Testis (tissue), 5 donors: ENCODE measurements at places on chromosomes 6 and 20. TPM values are rescaled to one million over a fixed set of nuclear protein-coding genes. Genes with fewer than 3 reads are reported as not detected.

The PPP1R16B gene
- 1.2 TPM for total RNA-seq

The NMBR gene
- 2.2 TPM for total RNA-seq

The HLA-DQA2 gene
- not detected for total RNA-seq

The PNPLA1 gene
- 2.4 TPM for total RNA-seq

The MACROD2 gene
- total RNA-seq, result 20.6 TPM

DNA sequence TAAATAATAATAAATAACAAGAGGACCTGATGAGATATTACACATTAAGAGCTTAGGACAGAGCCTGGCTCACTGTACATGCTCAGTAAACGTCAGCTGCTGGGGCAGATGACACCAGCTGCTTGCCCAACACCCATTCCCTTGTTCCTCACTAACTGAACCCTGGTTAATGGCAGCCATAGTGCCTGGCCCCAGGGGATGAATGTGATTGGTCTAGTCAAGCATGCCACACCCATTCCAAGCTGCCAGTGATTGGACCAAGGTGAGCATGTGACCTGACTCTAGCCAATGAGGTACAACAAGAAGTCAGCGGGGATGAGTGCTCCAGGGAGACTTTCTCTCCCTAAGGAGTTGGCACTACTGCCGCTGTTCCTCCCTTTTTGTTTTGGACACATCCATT is 85.1 kb upstream of the PTPN1 start:
- no peaks in the 10 kb centered on the region for H3K27me3 ChIP-seq
- peaks cover 6% of the 10 kb centered on the region for H3K4me1 ChIP-seq
- H3K36me3 ChIP-seq, result no peaks in the 10 kb centered on the region

DNA sequence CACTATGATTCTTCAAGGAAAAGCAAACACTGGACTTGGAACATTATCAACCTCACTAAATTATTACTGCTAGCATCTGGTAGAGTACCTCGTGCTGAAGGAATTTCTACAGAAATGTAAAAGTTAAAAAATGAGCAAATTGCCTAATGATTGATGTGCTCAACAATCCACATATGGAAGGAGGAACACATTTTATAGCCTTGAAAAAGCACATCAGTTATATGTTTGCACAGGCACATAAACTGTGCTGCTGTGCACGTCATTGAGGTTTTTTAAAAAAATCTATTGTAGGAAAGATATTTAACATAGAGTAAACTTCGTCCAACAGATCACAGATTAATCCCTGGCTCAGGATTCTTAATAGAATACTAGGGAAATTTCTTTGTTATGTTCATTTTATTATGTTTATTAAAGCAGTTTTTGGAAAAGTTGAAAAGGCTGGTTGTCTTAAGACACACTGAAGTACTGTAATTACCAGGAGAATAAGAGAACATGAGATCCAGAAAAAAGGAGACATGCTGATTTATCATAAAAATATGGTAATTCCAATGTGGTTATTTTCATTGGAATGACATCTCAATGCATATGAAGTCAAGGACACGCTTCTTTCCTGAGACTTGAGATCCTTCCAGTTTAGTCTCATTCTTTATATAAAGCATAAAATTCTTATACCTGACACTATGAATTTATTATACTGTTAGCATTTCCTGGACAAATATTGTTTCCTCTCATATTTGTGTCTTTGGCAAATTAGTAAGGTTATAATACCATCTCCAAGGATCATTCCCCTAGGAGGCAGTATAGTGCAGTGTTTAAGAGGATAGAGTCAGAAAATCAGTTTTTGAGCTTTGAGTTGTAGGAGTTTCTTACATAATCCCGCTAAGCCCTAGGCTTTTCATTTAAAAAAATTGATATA is 511.1 kb downstream of the TENT5A start:
- no peaks in the 10 kb centered on the region for H3K27me3 ChIP-seq
- DNase-seq, result no peak

GRCh38 chr6:130879826-130880225 is 52.6 kb downstream of the SMLR1 start:
- no peak for DNase-seq
- H3K36me3 ChIP-seq, result no peaks in the 10 kb centered on the region
- no peaks in the 10 kb centered on the region for H3K4me1 ChIP-seq
- H3K4me3 ChIP-seq, result no peak overlapping the region
- H3K27me3 ChIP-seq, result no peaks in the 10 kb centered on the region

- H3K4me1 ChIP-seq, result no peaks in the 10 kb centered on the region
- DNase-seq, result no peak
- H3K36me3 ChIP-seq, result no peaks in the 10 kb centered on the region
These were observed 208.7 kb downstream of the ALDH8A1 start for GRCh38 chr6:134741200-134741536.

DNA sequence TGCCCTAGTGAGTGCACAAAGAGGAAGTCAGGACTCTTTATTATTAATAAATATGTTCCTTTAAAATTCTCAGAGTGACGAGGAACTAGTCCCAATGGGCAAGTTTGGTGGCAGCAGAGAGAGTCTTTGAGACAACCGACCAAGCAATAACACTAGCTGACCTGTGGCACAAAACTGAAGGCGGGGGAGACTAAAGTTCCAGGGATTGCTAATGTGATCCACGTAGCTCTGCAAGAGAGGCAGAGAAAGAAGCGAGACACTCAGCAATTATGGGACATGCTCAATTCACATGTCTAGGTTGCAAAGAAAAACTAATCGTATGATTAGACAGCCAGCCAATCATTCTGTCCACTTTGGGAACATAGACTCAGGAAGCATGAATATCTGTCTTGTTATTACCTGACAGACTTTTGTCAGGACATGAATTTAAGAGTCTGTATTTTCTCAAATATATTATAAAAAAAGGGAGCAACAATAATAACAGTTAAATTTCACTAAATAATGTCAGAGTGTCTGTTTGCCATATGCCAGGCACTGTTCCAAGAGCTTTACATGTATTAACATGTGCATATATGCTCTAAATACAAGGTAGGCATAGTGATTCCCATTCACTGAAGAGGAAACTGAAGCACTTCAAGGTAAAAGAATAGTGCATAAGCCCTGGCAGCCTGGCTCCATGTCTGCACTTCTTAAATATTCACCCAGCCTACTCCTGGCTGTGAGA is 81.0 kb downstream of the COL9A1 start:
- no peaks in the 10 kb centered on the region for H3K36me3 ChIP-seq
- H3K27me3 ChIP-seq, result no peaks in the 10 kb centered on the region
- H3K27ac ChIP-seq, result no peak overlapping the region
- no peaks in the 10 kb centered on the region for H3K4me1 ChIP-seq
- H3K4me3 ChIP-seq, result no peak overlapping the region

DNA sequence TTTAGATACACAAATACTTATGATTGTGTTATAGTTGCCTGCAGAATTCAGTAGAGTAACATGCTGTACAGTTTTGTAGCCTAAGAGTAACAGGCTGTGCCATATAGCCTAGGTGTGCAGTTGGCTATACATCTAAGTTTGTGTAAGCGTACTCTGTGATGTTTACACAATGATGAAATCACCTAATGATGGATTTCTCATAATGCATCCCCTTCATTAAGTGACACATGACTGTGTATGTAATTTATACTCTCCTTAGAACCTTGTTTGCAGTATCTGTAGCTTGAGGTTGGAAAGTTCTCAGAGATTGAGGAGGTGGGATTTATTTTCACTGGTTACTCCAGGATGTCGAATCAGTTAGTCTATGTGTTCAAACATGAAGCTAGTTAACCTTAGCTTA is 67.0 kb upstream of the TMEM30A start:
- no peak overlapping the region for H3K4me3 ChIP-seq
- H3K27ac ChIP-seq, result no peak overlapping the region
- H3K36me3 ChIP-seq, result no peaks in the 10 kb centered on the region
